ENCODE measurements at places on chromosomes 13 and 19. TPM values are rescaled to one million over a fixed set of nuclear protein-coding genes. Genes with fewer than 3 reads are reported as not detected.

Gene SHISA7
- not detected for total RNA-seq

Gene ZNF600
- 5.0 TPM for total RNA-seq

Gene CFAP97D2
- total RNA-seq = not detected

Gene LYPD3
- total RNA-seq = 0.50 TPM

All from fibroblast of lung (primary cell).